ENCODE measurements at places on chromosomes 3 and 15.
A peak's percentile ranks its signal among the peaks of the same experiment; 100 is the strongest.

DNA sequence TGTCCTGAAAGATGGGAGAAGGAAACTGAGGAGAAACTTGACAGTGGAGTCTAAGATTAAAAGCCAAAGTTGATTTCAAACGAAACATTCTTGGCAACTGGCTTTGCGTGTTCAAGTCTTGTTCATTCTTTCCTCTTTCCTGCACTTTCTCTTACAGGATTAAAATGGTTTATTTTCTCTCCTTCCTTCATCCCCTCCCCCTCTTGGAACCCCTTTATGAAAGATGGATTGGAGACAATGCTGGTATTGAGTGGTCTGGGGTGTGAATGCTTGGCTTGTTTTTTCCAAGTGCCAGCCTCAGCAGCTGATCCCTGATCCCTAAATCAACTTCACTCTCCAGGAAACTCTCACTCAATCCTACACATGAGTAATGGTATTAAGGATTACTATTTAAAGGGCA lies 703 bp upstream of the LSAMP start:
- no peak for DNase-seq

DNA sequence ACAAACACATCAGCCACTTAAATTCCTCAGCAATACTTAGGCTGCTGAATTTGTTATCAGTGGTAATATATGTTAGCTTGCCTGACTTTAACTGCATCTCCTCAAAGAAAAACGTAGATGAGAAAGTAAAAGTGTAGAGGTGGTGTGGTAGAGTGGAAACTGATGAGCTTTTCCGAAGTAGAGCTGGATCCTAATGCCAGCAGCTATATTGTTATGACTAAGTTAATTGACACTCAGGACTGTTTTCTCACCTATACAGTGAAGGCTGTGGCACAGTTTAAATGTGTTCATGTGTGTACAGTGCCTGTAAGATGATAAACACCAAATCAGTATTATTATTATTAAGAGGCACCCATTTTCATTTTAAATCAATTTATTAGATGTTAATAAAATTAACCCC lies 174.9 kb downstream of the TNIK start:
- no peak for DNase-seq

GRCh38 chr15:74783072-74783807 lies 1.4 kb downstream of the CSK start:
- DNase-seq = peak; percentile 66

GRCh38 chr15:63487076-63487757 lies 17.2 kb upstream of the USP3 start:
- DNase-seq = peak; percentile 89

- DNase-seq = no peak
These were observed 1.1 kb upstream of the SOX2 start for GRCh38 chr3:181710345-181711291.

DNA sequence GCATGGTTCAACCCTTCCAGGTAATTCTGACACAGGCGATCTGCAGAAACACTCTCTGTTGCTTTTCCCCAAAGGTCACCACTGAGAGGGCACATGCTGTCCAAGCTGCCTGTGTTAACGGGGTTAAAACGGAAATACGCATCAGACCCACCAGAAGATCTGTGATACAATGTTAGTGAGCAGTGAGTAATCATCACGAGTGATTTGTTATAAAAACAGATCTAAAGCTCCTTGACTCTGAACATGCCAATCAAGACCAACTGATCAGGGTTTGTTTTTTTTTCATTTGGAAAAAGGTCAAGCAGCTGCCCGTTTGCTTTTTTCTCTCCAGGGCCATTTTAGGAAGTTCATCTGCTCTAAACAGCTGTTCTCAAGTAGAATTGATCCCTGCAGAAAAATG lies 43.2 kb downstream of the FGF12 start:
- no peak for DNase-seq

All from T-helper 2 cell (primary cell).